ENCODE measurements at places on chromosomes 4 and X.
A peak's percentile ranks its signal among the peaks of the same experiment; 100 is the strongest.

DNA sequence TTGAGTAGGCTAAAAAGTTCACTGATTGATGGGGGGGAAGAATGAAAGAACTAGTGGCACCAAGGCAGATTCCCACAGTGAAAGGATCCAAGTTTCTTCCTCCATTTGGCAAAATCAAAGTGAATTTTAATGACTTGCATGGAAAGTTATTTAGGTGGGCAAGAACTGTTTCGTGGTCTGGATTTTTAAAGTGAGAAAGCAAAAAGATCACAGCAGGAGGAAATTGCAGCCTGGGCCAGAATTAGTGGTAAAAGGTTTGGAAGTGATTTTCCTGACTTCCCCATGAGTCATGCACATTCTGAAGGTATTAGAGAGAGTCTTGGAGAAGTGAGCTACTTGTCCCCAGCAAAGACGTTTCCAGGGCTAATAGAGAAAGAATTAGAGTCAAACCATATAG is 207.8 kb downstream of the ANTXR2 start:
- DNase-seq = peak; percentile 16

DNA sequence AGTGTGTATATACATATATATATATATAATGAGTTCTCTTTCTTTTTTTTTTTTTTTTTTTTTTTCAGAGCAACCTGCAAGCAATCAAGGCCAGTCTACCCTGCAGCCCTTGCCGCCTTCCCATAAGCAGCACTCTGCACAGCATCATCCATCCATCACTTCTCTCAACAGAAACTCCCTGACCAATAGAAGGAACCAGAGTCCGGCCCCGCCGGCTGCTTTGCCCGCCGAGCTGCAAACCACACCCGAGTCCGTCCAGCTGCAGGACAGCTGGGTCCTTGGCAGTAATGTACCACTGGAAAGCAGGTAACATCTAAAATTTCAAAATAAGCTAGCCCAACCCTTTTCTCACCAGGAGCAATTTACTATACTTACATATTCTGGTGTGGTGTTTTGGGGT is 316.3 kb downstream of the DCTD start:
- DNase-seq = no peak

DNA sequence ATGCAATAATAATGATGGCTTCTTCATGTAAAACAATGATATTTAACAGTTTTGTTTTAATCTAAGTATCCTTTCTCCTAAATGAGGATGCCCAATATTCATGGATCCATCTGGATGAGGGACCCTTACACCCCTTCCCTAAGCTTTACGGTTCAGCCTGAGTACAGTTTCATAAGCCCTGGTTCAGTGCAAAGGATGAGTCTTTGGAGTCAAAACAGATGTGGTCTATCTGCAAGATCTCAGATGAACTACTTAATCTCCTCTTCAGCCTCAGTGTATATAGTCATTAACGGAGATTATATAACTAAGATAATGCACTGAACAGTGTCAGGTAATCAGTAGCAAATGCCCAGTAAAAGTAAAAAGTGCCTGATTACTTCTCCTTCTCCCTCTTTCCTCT is 22.1 kb downstream of the ANXA5 start:
- DNase-seq = no peak

- DNase-seq = no peak
These were observed 16.3 kb downstream of the SULT1B1 start for GRCh38 chr4:69744157-69744478.

GRCh38 chr4:127698789-127699200 is 31.4 kb upstream of the SLC25A31 start:
- DNase-seq = peak; percentile 55

GRCh38 chrX:84322083-84322827 is 134.3 kb upstream of the RPS6KA6 start:
- no peak for DNase-seq

GRCh38 chr4:17203797-17204196 is 305.4 kb upstream of the LDB2 start:
- no peak for DNase-seq

- DNase-seq = no peak
These were observed 237.5 kb upstream of the ANXA10 start for GRCh38 chr4:167854881-167855280.

DNA sequence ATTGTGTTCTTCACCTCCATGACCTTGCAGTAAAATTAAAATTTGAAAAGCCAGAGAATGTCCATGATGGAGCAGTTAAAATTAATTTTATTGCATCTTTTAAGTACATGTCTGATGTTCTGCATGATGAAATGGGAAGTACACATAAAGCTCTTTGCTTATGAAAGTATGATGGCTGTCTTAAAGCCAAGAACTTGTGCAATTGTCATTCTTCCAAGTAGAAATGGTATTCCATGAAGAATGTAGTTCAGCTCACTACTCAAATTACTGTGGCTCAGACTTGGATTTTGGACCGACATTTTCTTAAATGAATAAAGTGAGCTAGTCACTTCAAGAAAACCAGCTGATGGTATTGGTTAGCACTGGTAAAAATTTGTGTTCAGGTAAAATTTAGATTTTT is 161.7 kb upstream of the CXCL13 start:
- no peak for DNase-seq

GRCh38 chrX:105706041-105706440 is 116.3 kb upstream of the NRK start:
- DNase-seq = no peak

GRCh38 chrX:22634751-22635150 is 362.0 kb downstream of the CBLL2 start:
- DNase-seq = no peak

GRCh38 chrX:107894038-107894437 is 68.4 kb downstream of the MID2 start:
- peak; percentile 46 for DNase-seq

DNA sequence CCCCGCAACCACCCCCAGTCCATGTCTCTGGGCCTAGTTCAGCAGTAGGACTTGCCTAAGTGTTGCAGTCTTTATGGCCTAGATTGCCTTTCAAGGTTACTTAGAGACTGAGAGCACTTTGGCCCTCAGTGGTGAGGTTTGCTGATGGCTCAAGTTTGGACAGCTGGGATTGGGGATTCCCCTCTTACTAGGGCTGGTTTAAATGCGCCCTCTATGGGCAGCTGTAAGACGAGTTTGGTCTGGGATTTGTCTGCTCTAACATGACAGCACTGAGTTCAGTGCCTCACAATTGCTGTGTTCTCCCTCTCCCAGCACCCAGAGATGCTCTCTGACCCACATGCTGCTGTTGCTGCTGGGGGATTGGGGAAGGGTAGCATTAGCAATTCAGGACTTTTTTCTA is 23.1 kb downstream of the DACH2 start:
- peak; percentile 16 for DNase-seq

GRCh38 chr4:38818441-38818976 is 13.9 kb upstream of the TLR1 start:
- no peak for DNase-seq

DNA sequence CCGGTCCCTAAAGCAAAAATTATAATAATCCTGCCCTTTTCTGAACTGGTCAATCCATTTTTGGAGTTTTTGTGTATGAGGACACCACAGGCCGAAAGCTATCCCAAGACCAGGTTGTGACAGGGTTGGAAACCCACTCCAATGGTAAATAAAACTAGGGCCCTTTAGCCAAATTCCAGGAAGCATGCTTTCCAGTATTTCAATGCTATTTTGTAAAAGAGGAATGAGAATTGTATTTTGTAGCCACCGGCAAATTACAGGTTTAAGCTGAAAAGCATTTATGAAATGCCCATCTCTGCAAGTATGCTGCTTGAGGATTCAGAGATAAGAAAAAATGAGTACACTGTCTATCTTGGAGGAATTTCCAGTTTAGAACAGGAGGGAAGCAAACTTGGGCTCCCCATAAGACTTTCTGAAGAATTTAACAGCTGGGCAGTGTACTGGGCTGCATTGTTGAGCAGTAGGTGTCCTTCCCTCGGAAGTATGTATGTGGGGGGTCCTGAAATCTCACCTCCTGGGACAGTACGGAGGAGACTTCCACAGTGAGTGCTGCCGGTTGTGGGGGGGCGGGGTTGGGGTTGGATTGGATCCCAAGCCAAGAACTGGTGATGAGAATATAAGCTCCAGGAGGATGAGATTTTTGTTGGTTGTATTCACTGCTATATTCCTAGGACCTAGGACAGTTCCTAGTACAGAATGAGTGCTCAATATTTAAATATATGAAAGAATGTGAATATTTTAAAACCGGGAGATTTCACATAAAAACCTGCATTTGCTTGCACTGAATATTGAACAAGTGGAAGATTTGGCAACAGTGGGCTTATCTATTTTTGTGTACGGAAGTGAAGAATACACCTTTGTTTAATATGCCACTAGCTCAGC is 26.8 kb downstream of the OCIAD2 start:
- DNase-seq = no peak

DNA sequence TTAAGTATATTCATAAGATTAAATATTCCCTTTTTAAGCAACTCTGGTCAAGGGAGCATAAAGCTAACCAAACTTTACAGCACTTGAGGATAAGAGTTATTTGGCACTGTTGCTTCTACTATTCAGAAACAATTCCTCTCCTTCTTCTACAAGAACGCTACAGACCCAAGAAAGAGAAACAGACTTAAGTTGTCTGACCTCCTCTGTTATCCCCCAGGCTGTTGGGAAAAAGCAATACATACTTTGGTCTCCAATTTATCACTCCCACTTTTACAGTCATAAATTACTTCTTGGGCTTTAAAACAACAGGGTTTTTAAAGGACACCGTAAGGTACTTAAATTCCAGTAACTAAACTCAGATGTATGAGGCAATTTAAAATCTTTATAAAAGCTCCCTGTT is 147.4 kb downstream of the COL25A1 start:
- DNase-seq = no peak

- DNase-seq = no peak
These were observed 566.2 kb downstream of the RAPGEF2 start for GRCh38 chr4:159669094-159669493.

DNA sequence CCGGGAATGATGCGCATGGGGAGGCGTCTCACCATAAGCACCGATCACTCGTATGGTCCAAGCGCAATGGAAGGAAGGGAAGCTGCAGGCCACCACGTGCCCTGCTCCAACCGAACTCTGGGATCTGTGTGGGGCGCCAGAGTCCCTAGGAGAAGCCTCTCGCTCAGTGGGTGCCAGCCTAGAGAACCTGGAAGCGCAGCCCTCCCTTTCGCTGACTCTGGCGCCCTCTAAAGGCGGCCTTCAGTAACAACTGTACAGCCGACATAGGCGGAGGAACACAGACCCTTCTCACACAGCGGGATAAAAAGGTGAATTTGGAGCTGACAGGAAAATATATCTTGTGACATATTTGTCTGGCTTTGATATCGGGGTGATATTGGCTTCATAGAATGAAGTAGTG is 76.0 kb downstream of the INTS6L start:
- no peak for DNase-seq

GRCh38 chrX:145818186-145819113 is 821 bp downstream of the SLITRK2 start:
- no peak for DNase-seq

DNA sequence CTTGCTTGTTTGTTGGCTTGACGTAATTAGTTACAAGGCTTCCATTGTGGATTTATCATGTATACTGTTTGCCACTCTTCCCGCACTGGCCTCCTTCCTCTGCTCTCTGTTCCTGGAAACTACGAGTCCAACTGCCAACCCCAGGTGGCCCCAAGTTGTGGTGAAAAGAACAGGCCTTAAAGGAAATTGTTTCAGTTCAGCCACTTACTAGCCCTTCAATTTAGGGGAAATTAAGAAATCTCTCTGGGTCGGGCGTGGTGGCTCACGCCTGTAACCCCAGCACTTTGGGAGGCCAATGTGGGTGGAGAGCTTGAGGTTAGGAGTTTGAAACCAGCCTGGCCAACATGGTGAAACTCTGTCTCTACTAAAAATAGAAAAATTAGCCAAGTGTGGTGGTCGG is 28.0 kb downstream of the RBM47 start:
- no peak for DNase-seq

DNA sequence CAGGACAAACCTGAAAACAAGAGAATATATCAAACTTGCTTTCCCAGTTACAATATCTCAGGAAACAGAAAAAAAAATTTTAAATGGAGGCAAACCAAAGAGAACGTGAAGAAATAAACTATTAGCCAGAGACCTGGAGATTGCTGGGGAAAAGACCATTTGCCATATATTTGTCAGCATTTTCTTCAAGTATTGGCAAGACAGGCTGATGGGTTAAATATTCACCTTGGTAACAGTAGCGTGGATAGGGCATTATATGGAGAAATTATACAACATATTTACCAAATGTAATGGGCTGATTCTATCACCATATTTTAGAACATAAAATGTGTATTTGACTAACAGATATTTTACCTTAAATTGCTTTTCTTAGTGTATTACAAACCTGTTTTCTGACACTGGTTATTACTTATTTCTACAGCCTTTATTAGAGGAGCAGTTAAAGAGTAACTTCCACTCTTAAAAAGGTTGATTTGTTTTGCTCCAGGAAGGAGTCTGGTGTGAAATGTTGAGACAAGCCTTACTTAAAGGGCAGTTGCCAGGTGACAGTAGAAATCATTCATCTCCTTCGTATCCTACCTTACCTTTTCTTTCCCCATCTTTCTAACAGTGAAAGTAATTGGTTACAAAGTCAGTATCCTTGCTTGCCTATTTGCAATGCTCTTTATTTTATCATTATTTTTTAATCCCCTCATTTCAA is 575.5 kb downstream of the GBA3 start:
- no peak for DNase-seq

- no peak for DNase-seq
These were observed 112.7 kb downstream of the SH3RF1 start for GRCh38 chr4:169158046-169158445.

DNA sequence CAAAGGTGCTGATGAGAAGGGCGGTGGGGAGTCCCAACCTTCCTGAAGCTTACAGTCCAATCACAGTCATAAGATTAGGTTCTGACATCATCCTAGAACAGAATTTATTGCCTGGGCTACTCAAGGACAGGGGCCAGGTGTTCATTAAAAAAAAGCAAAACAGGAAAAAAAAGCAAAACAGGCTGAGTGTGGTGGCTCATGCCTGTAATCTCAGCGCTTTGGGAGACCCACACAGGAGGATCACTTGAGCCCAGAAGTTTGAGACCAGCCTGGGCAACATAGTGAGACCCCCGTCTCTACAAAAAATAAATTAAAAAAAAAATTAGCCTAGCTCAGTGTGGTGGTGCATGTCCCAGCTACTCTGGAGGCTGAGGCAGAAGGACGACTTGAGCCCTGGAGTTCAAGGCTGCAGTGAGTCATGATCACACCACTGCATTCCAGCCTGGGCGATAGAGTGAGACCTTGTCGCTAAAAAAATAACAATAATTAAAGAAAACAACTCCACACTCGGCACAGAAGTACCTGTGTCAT is 3.0 kb downstream of the RAB9A start:
- DNase-seq = no peak

GRCh38 chrX:38206036-38206435 is 14.6 kb downstream of the SRPX start:
- peak; percentile 55 for DNase-seq

DNA sequence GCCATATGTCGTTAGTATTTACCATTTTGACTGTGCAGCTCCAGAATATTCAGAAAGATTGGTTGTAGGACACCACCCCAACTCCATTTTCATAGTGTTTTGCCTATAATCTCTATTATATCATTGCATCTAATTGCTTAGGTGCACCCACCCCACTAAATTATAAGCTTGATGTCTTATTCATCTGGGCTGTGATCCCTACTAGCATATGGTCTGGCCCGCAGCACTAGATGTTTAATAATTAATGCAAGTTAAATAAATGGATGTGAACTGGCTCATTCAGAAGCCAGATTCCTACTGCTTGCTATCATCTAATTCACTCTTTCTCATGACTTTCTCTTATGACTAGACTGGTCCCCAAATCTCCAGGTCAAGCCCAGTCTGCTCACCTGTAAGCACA is 143.5 kb downstream of the RELL1 start:
- DNase-seq = no peak

GRCh38 chr4:184403384-184403781 is 71.0 kb downstream of the IRF2 start:
- DNase-seq = no peak
